Right renal pelvis (tissue), 4 donors: ENCODE measurements at places on chromosomes 3 and 15. TPM values are rescaled to one million over a fixed set of nuclear protein-coding genes. Genes with fewer than 3 reads are reported as not detected.

DNA sequence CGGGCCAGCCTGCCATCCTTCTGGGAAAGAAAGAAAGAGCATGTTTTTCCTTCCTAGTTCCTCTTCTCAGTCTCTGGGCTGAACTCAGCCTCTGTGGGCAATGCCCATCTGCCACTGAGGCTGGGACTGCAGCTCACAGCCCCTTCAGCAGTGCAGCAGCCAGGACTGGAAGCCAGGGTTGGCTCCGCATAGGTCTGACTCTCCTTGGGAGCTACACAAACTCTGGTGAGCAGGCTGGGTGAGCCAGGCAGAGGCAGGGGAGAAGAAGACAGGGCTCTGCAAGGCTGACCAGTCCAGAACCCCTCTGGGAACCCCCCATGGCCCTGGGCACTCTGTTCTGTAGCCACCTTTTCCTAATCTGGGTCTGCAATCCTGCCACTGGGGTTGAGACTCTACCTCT lies 3.6 kb downstream of the DISP2 start:
- DNase-seq: no peak

DNA sequence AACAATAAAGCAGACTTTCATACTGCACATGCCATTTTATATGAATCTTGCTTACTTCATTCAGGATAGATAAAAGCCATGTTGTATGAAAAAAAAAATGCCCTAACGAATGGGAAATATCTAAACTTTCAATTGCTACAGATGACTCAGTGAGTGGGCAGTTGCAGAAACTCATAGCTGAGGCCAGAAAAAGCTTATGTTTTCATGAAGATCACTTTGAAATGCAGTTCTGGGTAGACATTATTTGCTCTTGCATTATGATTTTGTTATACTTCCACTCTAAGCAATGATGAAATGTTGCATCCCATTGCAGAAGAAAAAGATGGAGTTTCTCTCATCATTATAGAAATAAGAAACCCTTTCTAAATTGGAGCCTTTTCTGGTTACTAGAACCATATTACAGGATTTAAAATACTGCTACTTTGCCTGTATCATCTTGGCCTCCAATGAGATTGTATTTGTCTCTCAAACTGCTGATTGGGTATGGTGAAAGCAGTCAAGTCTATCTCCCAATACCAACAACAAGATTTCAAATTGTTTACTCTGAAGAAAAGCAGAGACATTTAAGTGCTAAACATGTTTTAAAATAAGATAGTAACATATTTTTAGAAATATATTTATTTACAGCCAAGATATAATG lies 17.0 kb downstream of the PEAK1 start:
- no peak for DNase-seq

DNA sequence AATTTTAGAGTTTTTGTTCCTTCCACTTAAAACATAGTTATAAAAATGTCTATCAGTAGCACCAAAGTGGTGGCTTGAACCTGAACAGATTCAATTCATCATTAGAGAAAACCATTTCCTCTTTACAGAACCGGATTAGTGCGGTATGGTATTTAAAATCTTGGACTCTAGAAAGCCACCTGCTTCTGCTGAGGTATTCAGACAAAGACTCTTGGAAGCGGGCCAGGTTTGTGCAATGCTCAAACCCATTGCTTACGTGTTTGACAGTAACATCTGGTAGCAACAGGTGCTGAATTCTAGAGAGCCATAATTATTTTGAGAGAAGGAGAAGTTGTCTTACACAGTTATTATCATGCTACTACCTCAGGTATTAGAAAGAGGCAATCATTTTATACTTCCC lies 290.5 kb downstream of the NAALADL2 start:
- DNase-seq: no peak

DUOXA2 gene
- not detected for polyA plus RNA-seq

- DNase-seq: no peak
These were observed 187.7 kb downstream of the ITPR1 start for GRCh38 chr3:4680871-4681300.

FBXL22 gene
- polyA plus RNA-seq: 1.8 TPM

- DNase-seq: no peak
These were observed 31.3 kb upstream of the MEIS2 start for GRCh38 chr15:37131621-37132020.

DNA sequence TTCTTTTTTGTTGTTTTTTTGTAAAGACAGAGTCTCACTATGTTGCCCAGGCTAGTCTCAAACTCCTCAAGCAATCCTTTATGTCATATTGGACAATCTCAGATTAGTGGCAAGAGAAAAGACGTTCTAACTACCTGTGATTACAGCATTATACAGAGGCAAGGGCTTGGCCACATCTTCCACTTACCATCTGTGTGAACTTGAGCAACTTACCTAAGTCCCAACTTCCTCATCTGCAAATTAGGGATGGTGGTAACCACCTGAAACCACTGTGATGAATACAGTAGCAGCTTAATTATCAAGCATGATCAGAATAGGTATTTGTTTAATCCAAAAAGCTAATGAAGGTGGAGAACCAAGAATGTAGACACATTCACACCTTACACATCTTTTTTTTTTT lies 16.1 kb downstream of the LRRC2 start:
- DNase-seq: no peak
